Endothelial cell (in vitro differentiated cells): ENCODE measurements at places on chromosomes 3 and 15.
A peak's percentile ranks its signal among the peaks of the same experiment; 100 is the strongest.

GRCh38 chr15:87576486-87577176 lies 679.9 kb downstream of the NTRK3 start:
- no peak for DNase-seq

- DNase-seq, result no peak
Observed at GRCh38 chr3:114447950-114448479, 154.2 kb downstream of the TIGIT start.

- DNase-seq, result no peak
Observed at GRCh38 chr15:85501574-85501973, 121.2 kb downstream of the AKAP13 start.

DNA sequence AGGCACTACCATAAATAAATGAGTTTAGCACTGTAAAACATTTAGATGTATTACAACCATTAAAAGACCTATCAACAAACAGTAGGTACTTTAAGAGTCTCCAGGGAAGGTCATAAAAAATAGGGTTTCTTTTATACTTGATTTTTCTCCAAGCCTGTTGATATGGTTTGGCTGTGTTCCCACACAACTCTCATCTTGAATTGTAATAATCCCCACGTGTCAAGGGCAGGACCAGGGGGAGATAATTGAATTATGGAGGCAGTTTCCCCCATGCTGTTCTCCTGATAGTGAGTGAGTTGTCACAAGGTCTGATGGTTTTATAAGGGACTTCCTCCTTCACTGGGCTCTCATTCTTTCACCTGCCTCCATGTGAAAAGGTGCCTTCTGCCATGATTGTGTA lies 468.9 kb upstream of the UBE2E2 start:
- no peak for DNase-seq

- peak; percentile 37 for DNase-seq
Observed at GRCh38 chr3:159263750-159264553, 462.1 kb downstream of the MFSD1 start.

- DNase-seq, result no peak
Observed at GRCh38 chr3:68162644-68163043, 508.2 kb upstream of the SUCLG2 start.

DNA sequence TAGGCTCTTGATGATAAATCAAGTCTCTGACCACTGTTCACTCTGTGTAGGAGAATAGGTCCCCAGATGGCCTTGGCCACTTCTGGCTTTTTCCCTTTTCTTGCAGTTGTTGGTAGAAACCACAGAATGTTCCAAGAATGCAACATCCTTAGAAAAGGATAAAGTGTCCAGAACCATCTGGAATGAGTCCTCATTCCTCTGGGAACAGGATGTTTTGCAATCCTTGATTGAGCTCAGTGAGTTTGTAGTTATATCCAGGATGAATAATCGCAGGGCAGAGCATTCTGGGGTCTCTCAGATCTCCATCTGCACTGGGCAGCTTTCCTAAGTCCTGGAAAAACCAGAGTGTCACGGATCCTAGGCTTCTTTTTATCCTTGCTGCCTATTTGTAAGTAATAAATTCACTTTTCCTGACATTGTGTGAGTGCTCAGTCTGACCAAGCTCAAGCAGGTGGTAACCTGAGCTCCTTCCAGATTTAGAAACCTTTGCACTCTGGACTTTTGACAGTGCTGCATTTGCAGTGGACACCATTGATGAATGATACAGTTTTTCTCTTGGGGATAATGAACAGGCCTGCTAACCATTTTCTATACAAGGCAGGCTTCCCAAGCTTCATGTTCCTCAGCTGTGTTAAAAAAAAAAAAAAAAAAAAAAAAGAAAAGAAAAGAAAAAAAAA lies 1028.6 kb downstream of the OTOL1 start:
- DNase-seq, result no peak

DNA sequence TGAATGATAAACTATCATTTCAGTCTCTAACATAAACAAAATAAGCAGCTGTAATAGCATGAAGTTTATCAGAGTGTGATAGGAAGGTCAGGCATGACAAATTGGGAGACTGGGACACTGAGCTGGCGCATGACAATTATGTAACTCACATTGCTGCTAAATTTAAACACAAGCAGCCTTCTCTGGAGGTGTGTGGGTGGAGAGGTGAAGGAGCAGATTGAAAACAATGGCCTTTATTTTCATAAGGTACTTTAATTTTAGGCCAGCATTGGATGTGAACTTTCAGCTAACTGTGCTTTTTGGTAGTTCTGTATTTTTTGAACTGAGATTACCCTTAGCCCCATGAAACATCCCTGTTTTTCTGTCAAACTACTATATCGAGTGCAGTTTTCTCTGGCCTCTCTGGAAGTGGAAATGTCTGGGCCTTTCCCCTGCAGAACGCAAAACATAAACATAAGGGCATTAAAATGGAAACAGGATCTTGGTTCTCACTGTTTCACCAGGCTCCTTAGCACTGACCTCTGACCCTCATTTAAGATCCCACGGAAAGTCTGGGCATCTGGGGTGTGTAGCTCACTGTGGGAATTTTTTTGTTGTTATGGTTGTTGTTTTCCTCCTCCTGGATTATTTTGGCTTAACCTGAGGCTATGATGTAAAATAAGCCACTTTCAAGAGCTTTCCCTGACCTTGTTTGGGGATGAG lies 160.1 kb upstream of the DPH6 start:
- DNase-seq, result no peak

DNA sequence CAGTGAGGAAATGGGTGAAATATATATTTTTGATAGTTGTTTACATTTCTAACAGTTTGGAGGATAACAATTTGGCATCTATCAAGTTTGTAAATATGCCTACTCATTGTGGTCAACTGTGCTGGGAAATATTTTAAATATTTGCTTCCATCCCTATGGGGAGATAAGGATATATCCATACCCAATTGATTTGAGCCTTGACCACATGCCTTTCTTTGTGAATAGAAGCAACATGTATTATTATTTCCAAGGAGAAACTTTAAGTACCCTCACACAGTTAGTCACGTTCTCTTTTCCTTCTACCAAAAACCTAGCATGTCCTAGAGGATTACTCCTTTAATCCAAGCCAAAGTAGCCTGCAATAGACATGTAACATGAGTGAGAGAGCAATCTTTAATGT lies 245.4 kb upstream of the CBLB start:
- DNase-seq, result no peak

DNA sequence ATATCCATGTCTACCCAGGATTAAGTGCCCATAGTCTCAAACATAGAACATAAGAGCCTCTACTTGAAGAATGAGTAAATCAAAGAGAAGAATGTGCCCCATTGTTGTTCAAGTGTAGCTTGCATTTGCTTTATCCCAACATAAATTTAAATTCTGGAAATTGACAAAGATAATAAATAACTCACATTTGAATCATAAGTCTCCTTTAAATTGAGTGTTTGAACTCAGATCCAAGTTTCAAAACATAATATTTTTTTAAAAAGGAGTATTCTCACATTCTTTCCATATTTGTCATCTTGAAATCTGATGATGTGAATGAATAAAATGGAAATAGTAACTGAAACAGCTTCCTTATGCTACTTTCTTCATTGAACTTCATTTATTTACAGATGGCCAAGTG lies 135.2 kb downstream of the MECOM start:
- DNase-seq, result no peak

DNA sequence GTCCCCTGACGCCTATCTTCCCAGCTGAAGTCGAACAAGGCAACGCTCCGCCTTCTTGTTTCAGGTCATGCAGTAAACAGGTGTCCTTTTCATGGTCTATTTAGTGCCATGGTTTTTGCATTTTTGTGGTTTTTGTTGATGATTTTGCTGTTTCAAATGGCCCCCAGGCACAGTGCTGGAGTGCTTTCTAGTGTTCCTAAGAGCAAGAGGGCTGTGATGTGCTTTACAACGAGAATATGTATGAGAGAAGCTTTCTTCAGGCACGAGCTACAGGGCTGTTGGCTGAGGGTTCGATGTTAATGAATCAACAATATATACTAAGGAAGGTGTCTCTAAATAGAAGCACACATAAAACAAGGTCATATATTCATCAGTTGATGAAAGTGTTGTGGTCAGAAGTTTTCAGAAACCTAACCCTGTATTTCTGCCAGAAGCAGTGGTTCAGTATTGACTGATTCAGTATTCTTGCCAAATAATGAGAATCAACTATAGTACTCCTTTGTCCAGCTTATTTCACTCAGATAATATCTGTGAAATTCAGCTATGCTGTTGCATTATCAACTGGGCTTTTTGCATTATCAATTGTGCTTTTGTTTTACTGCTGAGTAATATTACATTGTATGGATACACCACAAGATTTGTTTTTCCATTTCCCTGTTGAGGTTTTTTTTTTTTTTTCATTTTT lies 18.5 kb downstream of the LIMD1 start:
- DNase-seq, result no peak

GRCh38 chr15:99052205-99052604 lies 44.6 kb upstream of the PGPEP1L start:
- no peak for DNase-seq

- no peak for DNase-seq
Observed at GRCh38 chr15:100255644-100256043, 86.1 kb downstream of the ADAMTS17 start.
